SJSA1 (cell line): ENCODE measurements at places on chromosomes 11 and 22. TPM values are rescaled to one million over a fixed set of nuclear protein-coding genes. Genes with fewer than 3 reads are reported as not detected.

Gene KCNQ1OT1
- 1.3 and 2.1 TPM in 2 replicates for total RNA-seq

Gene P2RX3
- total RNA-seq, result not detected in 2 replicates

Gene USH1C
- not detected in 2 replicates for total RNA-seq

Gene SSTR3
- not detected in 2 replicates for total RNA-seq

Gene TTC36
- not detected in 2 replicates for total RNA-seq

Gene OR6A2
- not detected in 2 replicates for total RNA-seq

Gene OR8H2
- total RNA-seq, result not detected in 2 replicates

Gene P4HA3
- 0.89 TPM in 1 of 2 replicates, not detected in the other for total RNA-seq

Gene UBQLNL
- 0.05 TPM in 1 of 2 replicates, not detected in the other for total RNA-seq

Gene LIF
- total RNA-seq, result 1.4 and 5.5 TPM in 2 replicates

Gene PATE4
- not detected in 2 replicates for total RNA-seq
